DMS79 (cell line): ENCODE measurements at places on chromosomes 7 and 10.

GRCh38 chr10:26997610-26998009 is 102.7 kb downstream of the ANKRD26 start:
- DNase-seq = no peak

- DNase-seq = peak; percentile 45
Observed at GRCh38 chr7:99928994-99929729, at the start of gene GJC3. TSS of gene GJC3 (minus strand) at chr7:99929620. CDS start at chr7:99929620, 0 bp downstream.

DNA sequence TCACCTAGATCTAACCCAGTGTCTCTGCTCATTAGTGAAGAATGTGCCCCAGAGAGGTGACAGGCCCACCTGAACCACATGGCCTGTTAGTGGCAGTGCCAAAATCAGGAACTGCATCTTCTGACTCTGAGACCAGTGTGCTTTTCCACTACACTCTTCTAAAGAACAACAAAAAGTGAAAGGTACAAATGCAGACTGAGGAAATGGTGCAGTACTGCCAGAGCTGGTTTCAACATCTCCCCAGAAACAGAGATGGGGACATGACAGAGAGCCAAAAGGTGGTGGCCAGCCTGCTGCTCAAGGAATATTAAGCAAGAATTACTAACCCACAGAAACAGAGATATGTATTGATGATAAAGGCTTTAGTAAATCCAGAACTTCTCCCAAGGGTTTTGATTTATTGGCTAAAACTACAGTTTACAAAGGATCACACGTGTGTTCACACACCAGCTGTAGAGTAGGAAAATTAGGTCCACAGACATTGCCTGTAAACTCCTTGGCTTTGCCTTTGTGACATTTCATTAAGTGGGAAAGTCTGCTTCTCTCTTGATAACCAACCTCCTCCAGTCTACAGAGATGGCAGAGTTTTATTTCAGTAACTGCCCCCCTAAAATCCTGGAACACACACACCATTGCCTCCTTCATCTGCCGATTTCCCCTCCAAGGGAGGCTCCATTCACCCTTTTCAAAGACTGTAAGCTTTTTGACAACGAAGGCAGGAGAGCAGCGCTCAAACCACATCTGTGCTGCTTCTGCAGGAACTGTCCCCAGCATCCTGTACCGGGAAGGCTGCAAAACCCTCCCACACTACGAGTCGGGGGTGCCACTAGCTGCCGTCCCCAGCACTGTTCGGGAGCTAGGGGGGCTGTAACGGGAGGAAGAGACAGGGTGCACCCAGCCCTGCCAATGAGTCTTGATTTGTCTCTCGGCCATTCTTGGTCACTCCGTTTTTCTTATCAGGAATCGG is 29.8 kb downstream of the GSDME start:
- no peak for DNase-seq

DNA sequence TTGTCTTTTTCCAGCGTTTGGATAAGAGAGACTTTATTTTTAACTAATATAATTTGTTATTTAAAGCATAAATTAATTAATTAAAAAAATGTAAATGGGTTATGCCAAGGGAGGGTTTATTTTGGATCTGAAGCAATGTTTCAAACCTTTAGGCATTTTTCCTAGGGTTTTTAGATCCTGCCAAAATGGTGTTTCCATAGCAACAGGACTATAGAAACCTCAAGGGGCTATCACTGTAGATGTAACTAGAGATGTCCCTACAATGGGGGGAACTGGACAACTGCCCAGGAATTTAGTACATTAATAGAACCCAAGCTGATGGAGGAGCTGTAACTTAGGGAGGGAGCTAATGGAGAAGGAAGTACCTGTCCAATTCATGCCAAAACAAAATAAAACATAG is 57.3 kb downstream of the SLC39A12 start:
- DNase-seq = no peak

GRCh38 chr7:105871142-105871541 is 5.3 kb downstream of the ATXN7L1 start:
- DNase-seq = no peak

GRCh38 chr7:147571436-147572185 is 1019.0 kb upstream of the C7orf33 start:
- DNase-seq = no peak

GRCh38 chr7:151012911-151013347 is 11.4 kb downstream of the ATG9B start:
- DNase-seq = no peak

- no peak for DNase-seq
Observed at GRCh38 chr7:114856625-114857024, 65.3 kb upstream of the MDFIC start.

GRCh38 chr7:17086403-17086802 is 204.6 kb upstream of the AGR3 start:
- DNase-seq = no peak

DNA sequence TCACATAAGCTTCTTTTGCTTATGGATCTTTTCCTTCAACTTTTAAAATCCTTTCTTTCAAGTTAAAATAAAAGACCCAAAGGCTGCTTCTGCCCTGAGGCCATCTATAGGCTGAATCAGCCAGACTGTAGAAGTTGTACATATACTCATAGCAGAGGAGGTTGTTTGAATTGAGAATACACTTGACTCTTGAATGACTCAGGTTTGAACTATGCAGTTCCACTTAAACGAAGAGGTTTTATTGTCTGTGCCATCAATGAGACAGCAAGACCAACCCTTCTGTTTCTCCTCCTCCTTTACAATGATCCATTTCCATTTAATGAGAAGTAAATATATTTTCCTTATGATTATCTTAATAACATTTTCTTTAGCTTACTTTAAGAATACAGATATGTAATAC is 5.8 kb downstream of the ZNF365 start:
- no peak for DNase-seq

GRCh38 chr7:106795877-106796231 is 69.2 kb upstream of the PIK3CG start:
- DNase-seq = no peak

GRCh38 chr7:38671911-38672905 is 41.0 kb upstream of the AMPH start:
- no peak for DNase-seq

DNA sequence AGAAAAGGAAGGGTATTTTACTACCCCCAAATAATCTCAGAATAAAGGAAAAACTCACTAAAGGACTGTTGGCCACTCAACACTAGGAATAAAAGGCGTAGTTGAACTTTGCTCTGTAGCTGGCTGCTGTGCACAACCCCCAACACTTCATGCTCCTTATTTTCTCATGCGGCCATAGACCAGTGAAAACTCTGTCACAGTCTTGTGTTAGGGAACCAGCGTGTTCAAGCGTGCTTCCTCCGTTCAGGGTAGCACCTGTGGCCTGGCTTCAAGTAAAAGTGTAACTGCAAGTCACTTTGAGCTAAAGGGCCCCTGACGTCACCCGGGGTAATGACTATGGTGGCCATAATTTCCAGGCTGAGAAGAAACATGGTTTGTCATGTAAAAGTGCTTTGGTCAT is 27.0 kb downstream of the BLNK start:
- DNase-seq = no peak

- DNase-seq = no peak
Observed at GRCh38 chr7:138713191-138713590, 12.0 kb upstream of the SVOPL start.

DNA sequence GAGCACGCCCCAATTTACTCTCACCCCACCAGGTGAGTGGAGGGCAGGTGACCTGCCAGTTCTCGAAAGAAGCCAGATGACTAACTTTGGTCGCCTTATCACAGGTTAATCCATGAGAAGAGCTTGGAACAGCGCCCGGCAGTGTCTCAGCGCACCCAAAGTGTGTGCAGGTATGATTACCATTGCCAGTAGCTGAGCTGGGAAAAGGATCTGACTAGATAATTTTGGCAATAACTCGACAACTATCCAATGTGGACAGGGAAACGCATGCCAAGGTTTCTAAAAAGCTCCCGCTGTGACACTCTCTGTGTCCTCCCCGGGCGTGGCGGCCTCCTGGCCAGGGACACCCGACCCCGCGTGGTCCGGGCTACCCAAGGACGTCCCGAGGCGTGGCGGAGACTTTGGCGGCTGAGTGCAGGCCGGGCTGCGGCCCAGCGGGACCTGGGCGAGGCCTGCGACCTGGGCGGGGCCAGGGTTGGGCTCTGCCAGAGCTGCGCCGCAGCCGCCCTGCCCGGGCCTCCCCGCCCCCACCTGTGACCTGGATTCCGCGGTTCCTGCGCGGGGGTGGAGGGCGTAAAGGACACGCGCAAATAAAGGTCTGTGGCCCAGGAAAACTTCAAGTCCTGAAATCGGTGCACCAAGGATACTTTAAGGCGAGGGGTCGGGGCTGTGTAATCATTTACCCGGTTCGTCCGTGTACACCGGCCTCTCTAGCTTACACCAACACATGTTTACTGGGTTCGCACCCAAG is 13.7 kb upstream of the WAPL start:
- DNase-seq = no peak

DNA sequence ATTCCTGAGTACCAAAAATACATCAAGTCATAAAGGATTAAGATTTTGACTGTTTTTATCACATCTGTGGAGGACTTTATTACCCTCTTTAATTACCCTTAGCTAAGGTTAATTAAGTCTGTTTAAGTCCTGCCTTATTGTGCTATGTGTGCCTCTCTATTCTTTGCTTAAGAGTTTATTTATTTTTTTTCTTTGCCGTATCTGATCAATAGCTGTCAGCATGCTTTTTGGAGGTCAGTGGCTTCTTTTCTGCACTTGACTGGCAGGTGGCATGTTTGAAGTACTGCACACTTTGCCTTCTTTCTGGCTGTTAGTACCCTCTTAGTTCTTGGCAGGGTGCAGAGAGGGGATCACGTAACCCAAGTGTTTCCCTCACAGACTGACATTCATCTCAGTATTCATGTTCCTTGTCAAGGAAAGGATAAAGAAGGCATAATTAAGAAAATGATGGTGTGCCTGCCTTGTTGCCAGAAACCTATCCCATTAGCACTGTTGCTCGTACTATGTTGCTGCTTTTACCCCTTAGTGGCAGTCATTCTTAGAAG is 225.8 kb downstream of the EXOC4 start:
- peak; percentile 99 for DNase-seq

GRCh38 chr7:35491233-35491632 is 203.7 kb downstream of the HERPUD2 start:
- DNase-seq = no peak

- DNase-seq = no peak
Observed at GRCh38 chr10:36116040-36116439, 473.9 kb upstream of the FZD8 start.

DNA sequence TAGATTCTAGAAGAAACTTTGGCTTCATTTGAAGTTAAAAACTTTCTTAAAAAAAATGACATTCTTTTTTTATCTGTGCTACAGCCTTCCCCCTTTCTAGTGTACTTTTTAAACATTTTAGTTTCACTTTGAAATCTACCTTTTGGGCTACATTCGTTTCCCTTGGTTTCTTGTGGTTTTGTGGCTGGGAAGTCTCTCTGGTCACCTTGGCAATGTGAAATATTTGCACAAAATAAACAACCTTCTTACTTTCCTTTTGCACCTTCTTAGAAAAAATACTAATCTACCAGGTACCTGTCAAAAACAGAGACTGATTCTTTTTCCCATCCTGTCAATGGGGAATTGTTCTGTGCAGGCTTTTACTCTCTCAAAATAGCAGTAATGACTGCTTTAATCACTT is 350.2 kb downstream of the GATA3 start:
- DNase-seq = no peak

DNA sequence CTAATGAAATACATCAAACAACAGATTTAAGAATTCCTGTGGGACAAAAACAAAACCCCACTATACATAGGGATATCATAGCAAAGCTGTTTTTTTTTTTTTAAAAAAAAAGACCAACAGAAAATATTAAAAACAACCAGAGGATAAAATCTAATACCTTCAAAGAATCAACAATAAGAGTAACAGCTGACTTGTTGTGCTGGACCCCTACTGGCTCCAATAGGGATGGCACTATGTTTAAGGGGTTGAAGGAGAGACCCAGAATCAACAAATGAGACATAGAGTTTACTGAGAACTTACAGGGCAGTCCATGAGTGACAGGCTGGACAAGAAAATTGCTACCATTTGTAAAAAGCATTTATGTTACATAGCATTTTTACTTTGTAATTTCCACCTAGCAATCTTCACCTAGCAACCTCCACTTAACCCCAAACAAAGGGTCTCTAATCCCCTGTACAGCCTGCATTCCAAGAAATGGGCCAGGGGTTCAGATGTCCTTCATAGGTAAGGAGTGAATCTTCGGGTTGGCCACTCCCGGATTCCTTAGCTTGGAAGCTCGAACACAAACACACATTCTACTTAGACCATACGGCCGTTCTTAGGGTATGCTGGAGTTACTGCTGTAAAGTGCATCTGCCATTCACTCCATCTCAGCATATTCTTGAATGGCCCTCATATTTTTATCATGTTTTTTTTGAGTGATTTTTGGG is 25.8 kb downstream of the ASZ1 start:
- DNase-seq = no peak

DNA sequence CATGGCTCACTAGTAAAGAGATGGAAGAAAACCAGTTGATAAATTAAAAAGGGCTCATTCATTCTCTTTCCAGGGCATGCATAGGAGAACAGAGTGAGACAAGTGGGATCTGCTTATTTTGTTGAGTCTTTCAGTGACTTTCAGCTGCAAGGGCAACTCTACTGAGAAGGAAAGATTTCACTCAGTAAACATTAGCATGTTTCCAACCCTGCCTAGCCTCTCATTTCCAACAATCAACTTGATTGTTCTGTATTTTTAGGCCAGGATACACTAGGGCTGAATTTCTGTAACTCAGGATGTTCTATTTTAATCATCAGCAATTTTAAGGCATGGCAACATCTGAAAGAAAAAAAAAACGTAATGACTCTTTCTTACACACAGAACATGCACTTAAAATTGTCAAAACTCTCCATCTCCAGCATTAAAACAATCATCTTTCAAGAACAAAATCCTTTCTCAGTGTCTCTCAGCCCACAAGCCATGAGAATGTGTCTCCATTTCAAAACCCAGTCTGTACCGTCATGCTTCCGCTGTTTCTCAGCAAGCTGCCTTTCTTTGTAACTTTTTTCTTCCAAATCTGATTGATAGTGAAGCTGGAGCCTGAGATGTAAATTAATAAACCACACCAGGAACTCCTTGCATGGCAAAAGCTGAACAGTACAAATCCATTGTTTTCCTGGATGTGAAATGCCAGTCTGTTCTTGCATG is 147.2 kb upstream of the KLF14 start:
- no peak for DNase-seq

- DNase-seq = no peak
Observed at GRCh38 chr7:21429021-21429420, 1.1 kb downstream of the SP4 start.

- no peak for DNase-seq
Observed at GRCh38 chr10:98848361-98848760, 387.3 kb downstream of the HPSE2 start.

DNA sequence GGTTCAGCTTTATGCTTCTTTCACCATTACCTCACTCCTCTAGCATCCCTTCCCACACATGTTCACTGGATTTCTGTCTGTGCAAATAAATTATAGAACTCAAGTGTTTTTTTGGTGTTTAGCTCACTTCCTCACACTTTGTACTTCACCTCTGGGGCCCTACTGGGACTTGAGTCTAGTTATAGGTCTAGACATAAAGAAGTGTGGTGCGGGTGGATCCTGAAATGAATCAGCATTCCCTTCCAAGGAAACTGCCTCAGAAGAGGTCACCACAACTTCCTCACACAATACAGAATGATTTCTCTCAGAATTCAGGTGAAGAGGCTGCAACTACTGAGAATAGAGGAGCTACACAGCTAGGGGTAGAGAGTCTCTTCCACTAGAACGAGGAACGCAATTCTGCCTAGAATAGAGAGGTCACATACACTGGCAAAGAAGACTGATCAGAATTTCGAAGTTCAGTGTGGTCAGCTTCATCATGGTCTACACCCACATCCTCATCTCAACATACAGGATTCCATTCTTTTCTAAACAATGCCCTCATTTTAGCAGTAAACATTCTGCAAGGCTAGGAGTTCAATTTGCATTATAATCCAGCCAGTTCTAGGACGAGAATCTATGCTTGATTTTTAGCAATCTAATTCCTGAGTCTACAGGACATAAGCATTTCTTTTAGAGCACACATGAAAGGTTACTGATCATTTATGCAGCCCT is 938.7 kb upstream of the PHF14 start:
- no peak for DNase-seq
